Memory B cell (primary cell): ENCODE measurements at places on chromosomes 4 and X.

DNA sequence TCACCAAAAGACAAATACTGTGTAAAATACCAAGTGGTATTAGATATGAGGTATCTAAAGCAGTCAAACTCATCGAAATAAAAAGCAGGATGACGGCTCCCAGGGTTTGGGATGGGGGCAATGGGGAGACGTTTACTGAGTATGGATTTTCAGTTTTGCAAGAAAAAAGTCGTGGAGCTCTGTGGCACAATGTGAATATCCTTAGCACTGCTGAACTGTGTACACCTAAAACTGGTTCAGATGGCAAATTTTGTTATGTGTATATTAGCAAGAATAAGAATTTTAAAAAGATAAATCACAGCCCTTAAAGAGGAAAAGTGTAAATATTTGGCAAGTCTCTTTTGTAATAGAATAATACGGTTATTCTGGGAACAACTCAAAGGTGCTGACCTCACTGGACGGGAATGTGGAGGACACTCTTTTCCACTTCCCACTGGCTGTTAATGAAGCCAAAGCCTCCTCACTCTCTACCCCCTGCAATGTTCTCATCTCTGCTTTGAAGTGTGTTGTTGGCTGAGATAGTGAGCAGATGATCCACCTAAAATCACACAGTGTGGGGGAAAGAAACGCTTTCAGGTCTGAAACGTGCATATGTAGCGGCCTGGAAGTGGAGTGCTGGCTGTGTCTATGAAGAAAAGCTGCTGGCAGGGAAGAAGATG lies 49.2 kb downstream of the SEL1L3 start:
- DNase-seq = no peak

GRCh38 chr4:2125831-2126230 lies 66.7 kb downstream of the NAT8L start:
- no peak for DNase-seq

- no peak for DNase-seq
Observed at GRCh38 chr4:79977131-79977840, 95.7 kb downstream of the ANTXR2 start.

DNA sequence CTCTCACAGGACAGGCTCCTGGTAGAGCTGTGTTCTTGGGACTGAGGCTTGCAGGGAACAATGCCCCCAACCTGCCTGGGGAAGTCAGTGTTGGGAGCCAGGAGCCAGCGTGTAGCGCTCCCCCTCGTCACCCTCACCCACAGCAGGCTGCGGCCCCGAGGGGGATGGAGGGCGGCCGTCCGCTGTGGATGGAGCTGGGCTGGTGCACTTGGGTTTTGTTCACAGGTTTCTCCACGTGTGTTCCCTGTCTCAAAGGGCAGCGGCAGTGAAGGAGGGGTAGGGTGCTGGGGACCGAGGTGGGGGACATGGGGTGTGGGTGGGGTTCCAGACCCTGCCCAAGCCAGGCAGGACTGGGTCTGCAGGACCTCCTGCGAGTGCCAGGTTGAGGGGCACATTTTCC lies 69.1 kb downstream of the RGS12 start:
- DNase-seq = peak; percentile 5

GRCh38 chr4:64405761-64406160 lies 3.5 kb downstream of the TECRL start:
- DNase-seq = no peak

DNA sequence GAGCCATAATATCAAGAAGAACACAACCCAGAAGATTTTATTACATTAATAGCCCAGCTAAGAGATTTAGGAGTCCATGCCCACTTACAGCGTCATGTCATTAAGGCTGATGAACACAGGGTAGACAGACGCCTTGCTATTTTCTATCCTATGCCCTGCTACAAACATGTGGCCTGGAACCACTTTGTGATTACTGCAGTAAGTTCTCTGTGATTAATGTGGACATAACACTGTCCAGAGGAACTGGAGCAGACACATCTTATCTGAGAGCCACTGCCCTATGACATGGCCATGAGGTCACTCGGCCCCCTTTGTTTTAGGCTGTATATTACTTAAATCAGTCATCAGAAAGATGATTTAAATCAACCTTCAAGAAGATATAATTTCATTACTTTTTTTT lies 211.7 kb downstream of the MAML3 start:
- DNase-seq = no peak

GRCh38 chr4:120718979-120719566 lies 203.5 kb downstream of the PRDM5 start:
- no peak for DNase-seq

GRCh38 chrX:63754136-63754859 lies 30.7 kb downstream of the ARHGEF9 start:
- no peak for DNase-seq
